ENCODE measurements at places on chromosomes 4 and X. TPM values are rescaled to one million over a fixed set of nuclear protein-coding genes. Genes with fewer than 3 reads are reported as not detected.

The HSFX2 gene
- not detected for total RNA-seq

The LPAR4 gene
- not detected for total RNA-seq

The KLHL13 gene
- not detected for total RNA-seq

The IL2 gene
- total RNA-seq: not detected

The ADAMTS3 gene
- not detected for total RNA-seq

The PLAC8 gene
- not detected for total RNA-seq

The IL1RAPL1 gene
- not detected for total RNA-seq

The SOX3 gene
- not detected for total RNA-seq

The SYP gene
- 2.9 TPM for total RNA-seq

The HTRA3 gene
- total RNA-seq: not detected

The PPM1K gene
- 87.7 TPM for total RNA-seq

The MFAP3L gene
- total RNA-seq: not detected

The MAGEA2 gene
- total RNA-seq: not detected

The STPG2 gene
- not detected for total RNA-seq

The SPIN2A gene
- 1.3 TPM for total RNA-seq

The XAGE2 gene
- not detected for total RNA-seq

The UGT2A3 gene
- total RNA-seq: not detected

The RHOXF1 gene
- total RNA-seq: not detected

The NSUN7 gene
- 0.31 TPM for total RNA-seq

The LAS1L gene
- total RNA-seq: 61.6 TPM

The PLRG1 gene
- 102 TPM for total RNA-seq

The CXCL1 gene
- not detected for total RNA-seq

The CTBP1 gene
- total RNA-seq: 238 TPM

The SEC24B gene
- 26.3 TPM for total RNA-seq

The MUC7 gene
- total RNA-seq: not detected

The SSX1 gene
- not detected for total RNA-seq

The BEX5 gene
- total RNA-seq: not detected

The SLC25A6 gene
- total RNA-seq: 492 TPM

The RAI2 gene
- total RNA-seq: not detected

The CTAG2 gene
- not detected for total RNA-seq

Measured in OCI-LY7 (cell line).